Stimulated activated naive B cell treated with anti-CD40 and anti-IgM and Interleukin-4, amounts not matched to agents 10 μg/mL and 1 μg/mL and 100 μg/mL, for 72 hours (primary cell): ENCODE measurements at places on chromosomes 1 and 21.

- no peak for DNase-seq
These were observed 9.6 kb downstream of the CFAP45 start for GRCh38 chr1:159890390-159890789.

- DNase-seq, result no peak
These were observed 129.2 kb downstream of the DHRS3 start for GRCh38 chr1:12488666-12489354.

DNA sequence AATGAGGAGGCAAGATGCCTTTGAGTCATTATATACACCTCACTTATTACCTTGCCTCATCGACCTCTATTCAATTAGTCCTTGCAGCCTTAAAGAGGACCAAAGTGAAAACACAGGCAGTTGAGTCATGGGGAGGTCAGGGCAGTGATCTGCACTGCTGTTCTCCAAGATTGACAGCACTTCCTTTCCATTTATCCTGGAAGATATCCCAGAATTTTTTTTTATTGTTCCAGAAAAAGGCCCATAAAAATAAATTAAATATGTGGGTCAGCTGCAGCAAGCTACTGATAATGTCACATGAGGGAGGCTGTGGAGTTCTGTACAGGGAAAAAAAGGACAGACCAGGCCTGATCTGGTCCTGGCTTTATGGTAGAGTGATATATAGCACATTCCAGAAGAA lies 33.2 kb upstream of the CDC42BPA start:
- no peak for DNase-seq

GRCh38 chr1:17125756-17126237 lies 6.5 kb upstream of the PADI2 start:
- DNase-seq, result peak; percentile 73

GRCh38 chr1:85274969-85275453 lies 1.4 kb downstream of the BCL10 start:
- DNase-seq, result no peak

- DNase-seq, result no peak
These were observed 30.2 kb upstream of the EXOSC10 start for GRCh38 chr1:11129649-11130390.

DNA sequence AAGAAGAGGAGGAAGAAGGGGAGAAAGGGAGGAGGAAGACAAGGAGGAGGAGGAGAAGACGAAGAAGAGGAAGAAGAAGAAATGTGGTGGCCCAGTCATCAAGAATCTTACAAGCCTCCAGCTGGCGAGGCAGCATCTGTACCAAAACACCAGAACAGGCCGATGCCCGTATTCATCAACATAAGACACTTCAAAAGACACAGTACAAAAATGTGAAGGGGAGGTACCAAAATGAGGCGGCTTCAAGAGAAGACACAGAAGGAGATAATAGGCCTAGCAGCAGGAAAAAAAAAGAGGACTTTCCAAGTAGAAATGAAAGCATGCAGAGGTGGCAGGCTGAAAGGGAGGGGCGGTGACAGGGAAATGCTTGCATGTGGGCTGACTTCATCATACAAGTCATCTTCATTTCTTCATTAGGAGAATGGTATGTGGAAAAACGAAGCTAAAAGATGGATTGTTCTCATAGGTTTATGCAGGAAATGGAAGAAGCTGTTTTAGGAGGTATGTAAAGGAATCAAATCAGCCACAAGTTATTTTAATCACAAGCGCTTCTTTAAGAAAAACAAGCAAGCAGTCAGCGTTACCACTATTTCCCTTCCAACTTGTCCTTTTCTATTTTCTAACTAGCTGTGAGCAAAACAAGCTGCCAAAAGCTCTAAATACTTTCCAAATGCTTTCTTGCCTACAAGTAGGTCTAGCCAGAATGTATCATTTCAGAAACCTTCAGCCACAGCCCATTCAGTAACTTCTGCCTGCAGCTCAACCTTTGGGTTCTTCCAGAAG lies 192.3 kb downstream of the SLC45A1 start:
- DNase-seq, result no peak

DNA sequence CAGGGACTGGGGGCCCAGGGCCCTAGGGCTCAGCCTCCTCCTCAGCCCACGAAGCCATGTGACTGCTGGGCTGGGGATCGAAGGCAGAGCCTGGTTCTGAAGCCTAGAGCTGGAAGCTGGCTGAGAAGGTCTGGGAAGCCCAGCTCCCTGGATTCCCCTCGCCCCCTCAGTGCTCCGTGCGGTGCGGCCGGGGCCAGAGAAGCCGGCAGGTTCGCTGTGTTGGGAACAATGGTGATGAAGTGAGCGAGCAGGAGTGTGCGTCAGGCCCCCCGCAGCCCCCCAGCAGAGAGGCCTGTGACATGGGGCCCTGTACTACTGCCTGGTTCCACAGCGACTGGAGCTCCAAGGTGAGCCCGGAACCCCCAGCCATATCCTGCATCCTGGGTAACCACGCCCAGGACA lies 9.1 kb downstream of the ADAMTSL4 start:
- no peak for DNase-seq

GRCh38 chr21:33848249-33848953 lies 67.2 kb downstream of the ATP5PO start:
- DNase-seq, result no peak

DNA sequence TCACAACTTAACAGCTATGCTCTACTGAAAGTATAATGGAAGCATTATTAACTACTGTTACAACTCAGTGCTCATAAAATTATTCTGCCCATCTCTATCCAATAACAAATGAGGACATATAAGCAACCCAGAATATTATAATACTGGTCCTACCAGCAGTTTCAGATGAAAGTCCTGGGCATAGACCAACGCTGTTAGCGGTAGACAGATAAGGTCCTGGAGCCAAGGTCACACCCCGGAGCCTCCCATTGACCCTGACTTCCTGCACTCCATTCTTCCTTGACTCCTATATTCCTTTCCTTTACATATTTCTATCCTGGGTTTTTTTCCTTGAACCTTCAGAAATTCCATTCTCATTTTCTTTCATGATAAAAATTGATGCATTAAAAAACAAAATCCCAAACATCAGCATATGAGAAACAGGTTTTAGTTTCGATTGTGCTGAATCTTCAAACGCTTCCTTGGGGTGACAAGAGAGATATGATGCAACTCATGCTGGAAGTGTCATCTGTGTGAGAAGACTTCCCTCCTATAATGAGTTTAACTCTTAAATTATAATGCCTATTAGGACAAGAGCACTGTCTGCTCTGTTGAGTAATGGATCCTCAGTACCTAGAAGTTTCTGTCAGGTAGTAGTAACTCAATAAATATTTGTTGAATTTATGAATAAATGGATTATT lies 831.1 kb downstream of the LRRIQ3 start:
- DNase-seq, result no peak

DNA sequence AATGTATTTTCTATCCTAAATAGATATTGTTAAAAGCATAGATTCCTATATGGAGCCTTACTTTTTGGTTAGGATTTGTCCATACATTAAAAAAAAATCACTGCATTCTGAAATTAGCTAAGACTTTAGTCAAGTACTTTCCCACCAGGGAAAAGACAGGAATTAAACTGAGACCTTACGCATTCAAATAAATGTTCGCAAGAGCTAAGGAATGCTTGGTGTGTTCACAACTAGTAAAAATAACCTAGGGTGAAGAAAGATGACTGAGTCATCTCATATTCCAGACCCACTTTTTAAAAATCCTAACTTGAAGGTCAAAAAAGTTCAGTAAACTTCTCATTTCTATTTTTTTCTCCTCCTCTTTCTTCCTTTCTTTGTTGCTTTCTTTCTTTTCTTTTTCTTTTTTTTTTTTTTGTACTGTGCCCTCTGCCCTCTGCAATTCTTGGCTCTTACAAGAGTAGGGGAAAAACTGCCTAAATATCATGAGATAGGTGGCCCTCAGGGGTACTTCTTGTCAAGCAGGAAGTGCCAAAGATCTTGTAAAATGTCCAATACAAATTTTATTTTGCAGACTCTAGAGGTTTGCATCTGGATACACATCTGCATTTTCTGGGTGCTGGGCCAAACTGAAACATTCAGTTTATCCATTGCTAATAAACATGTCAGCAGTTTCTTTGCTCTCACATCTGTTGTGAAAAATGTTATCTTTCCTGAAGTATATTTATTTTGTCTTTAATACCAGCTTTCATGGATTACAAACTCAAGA lies 121.4 kb upstream of the GORAB start:
- DNase-seq, result no peak

DNA sequence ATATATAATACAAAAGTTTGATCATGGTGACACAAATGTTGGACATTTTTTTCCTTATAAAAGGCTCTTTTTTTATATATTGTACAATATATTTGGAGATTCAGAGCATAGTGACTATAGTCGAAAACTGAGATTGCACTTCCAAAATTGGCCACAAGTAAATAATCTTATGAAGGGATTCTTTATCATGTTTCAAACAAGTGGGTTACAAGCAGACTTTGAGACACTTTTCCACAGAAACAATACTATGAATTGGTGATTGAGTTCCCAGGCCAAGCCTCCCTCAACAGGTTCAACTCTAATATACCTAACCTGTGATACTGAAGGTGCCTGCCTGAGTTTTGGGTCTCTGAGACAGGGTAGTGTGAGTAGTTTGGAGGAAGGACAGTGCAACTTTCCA lies 13.8 kb downstream of the LEPR start:
- no peak for DNase-seq

DNA sequence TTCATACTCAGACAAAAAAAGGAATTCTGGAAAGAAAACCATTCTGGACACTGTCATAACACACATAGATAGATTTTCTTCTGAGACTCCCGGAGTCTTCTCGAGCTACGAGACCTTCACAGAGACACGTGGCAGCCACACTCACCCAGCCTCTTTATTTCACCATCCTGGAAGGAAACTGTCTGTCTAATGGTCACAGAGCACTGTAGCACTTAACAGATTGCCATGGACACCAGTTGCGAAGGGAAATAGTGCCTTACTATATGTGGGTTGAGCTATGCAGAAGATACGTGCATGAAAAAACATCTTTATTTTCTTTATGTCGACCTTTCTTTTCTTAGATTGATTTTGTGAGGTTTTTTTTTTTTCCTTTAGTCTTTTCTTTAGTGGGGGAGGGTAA lies 57.9 kb downstream of the ZP4 start:
- DNase-seq, result no peak

DNA sequence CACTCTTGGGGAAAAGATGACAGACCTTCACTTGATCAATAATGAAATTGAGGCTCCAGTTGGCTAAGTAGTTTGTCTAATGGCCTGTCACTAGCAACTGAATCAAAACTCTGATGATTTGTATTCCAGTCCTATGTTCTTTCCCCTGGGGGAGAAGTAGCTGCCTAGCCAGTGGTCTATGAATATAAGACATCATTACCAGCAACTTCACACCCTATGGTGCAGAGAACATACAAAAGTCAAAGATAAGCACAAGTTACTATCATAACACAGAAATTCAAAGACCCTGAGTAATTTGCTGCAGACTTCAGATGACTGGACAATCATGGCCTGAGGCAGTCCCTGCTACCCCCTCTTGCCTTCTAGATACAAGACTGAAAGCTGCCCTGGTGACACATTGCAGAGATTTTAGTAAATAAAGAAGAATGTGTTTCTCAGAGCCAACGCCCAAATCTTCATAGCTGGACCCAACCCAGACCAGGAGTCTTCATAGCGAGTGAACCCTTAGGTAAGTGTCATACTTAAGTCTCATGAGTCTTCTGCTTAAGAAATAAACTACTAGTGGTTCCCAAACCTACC lies 993 bp downstream of the PDZK1 start:
- no peak for DNase-seq

- no peak for DNase-seq
These were observed 39.4 kb upstream of the CAMK1G start for GRCh38 chr1:209544098-209544497.

DNA sequence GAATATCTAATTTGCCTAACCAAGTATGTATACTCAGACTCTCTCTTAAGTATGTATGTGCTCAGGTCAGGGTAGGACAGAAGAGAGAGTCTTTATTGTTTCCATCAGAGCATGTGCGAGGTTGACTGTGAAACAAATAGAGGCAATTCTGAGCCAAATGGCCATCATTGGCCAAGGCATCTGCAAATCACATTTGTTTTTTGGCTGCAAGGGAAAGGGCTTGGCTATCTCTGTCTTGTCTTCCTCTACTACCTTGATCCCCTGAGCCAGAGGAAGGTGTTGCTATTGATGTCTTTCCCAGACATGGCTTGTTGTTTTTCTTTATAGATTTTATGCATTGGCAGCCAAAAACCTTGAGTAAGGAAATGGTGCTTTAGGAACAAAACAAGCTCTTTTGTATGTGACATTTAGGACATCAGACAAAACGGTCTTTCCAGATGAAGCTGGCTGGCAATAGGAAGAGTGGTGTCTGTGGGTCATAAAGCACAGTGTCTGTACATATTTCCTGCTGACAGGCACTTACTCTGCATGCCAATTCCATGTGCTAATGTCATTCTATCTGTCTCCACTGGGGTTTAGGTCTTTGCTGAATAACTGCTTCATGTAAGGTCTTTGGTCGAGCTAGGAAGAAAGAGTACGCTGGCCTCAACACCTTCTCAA lies 163.3 kb downstream of the BRINP2 start:
- DNase-seq, result no peak

DNA sequence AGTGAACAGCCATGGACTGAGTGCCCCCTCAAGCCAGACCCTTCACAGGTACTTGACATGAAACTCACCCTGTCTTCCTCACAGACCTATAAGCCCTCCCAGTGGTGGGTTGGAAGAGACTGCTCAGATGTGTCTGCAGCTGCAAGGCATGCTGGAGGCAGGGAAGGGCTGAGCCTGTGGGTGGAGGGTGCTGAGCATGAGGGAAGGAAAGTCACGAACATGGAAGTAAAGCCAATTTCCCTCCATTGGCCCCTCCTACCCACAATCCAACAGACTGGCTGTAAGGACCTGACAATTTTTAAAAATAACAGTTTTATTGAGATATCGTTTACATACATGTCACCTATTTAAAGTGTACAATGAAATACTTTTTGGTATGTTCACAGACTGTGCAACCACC lies 44.1 kb downstream of the RCSD1 start:
- no peak for DNase-seq

GRCh38 chr1:163770265-163770664 lies 448.5 kb downstream of the NUF2 start:
- no peak for DNase-seq

- no peak for DNase-seq
These were observed 63.2 kb downstream of the ITPKB start for GRCh38 chr1:226675715-226676357.

GRCh38 chr1:46193285-46193684 lies 4.9 kb downstream of the POMGNT1 start:
- DNase-seq, result no peak

DNA sequence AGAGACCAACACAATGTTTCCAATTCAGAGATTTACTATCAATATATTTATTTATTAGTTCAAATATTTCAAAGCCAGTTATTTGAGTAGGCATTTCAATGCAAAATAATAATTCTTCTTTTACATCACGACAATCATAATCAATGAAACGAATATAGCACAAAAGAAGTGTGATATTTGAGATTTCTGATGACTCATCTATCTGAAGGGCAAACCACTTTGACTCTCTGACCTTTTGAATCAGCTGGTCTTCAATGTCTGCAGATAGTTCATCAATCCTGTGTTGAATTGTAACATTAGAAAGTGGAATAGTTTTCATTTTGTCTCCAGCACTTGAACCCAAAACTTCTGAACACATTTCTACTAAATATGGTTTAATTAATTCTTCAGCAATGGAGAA lies 3.0 kb upstream of the TMEM35B start:
- no peak for DNase-seq
